IMR-90 (cell line): ENCODE measurements at places on chromosomes 3 and 15.

DNA sequence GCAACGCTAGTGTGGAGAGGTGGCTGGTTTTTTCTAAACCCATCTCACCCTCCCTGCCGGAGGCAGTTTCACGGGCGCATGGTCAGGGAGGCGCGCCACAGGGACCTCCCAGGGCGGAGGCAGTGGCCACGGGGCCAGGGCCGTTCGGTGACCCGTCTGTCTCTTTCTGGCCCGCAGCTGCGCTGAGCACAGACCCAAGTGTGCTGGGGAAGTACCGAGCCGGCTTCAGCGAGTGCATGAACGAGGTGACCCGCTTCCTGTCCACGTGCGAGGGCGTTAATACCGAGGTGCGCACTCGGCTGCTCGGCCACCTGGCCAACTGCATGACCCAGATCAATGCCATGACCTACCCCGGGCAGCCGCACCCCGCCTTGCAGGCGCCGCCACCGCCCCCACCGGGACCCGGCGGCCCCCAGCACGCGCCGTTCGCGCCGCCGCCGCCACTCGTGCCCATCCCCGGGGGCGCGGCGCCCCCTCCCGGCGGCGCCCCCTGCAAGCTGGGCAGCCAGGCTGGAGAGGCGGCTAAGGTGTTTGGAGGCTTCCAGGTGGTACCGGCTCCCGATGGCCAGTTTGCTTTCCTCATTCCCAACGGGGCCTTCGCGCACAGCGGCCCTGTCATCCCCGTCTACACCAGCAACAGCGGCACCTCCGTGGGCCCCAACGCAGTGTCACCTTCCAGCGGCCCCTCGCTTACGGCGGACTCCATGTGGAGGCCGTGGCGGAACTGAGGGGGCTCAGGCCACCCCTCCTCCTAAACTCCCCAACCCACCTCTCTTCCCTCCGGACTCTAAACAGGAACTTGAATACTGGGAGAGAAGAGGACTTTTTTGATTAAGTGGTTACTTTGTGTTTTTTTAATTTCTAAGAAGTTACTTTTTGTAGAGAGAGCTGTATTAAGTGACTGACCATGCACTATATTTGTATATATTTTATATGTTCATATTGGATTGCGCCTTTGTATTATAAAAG is 1.8 kb downstream of the HES1 start:
- DNase-seq = peak; percentile 68

DNA sequence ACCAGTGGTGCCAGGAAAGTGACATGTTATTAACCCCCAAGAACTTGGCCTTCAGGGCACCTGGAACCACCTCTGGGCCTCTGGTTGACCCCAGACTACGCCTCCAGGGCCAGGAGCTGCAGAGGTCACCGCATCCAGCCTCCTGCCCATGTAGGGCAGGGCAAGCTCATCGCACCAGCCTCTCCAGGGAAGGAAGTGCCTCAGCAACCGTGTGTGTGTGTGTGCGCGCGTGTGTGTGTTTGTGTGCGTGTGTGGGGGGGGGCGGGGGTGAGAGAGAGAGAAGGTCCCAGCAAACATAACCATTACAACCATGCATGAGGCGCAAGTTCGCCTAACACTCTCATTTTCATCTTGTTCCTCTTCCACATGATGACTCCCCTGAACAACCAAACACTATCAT is 31.8 kb downstream of the RAB6B start:
- no peak for DNase-seq

GRCh38 chr3:139127101-139127500 is 82.4 kb upstream of the PRR23C start:
- DNase-seq = peak; percentile 82

GRCh38 chr3:153142961-153143360 is 19.1 kb upstream of the RAP2B start:
- DNase-seq = peak; percentile 56

DNA sequence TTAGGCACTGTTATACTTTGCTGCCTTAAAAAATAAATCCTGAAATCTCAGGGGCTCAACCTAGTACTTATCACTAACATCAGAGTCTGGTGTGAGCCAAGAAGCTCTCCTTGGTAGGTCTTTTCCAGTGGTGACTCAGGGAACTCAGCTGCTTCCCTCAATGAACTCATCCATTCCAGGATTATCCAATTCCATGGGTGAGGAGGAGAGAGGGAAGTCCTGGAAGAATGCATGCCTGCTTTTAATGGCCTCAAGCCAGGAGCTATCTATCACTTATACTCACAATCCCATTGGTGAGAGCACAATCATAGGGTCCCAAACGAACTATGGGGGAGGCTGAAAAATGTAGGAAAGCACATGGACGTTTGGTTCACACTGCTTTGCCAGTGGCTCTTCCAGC is 113.6 kb downstream of the POLR2M start:
- DNase-seq = peak; percentile 5

DNA sequence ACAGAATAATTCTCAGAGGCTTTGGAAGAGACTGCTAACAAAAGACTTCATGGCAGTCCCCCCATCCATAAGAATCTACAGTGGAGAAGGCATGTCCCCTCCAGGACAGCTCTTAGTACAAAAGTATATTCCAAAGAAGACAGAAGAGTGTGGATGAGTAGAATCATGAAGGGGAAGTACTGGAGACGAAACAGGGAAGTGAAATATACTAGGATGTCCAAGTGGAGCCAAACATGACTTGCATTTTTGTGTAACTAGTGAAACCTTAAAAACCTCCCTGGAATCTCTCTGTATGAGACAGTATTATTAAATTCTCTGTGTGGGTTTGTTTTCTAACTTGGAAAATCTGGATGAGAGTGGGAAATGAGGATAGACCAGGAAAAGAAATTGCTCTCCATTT is 312.4 kb downstream of the RSL24D1 start:
- DNase-seq = no peak

GRCh38 chr3:46663591-46664135 is 29.8 kb downstream of the ALS2CL start:
- peak; percentile 46 for DNase-seq

GRCh38 chr3:124557433-124558232 is 172.6 kb upstream of the UMPS start:
- peak; percentile 71 for DNase-seq

DNA sequence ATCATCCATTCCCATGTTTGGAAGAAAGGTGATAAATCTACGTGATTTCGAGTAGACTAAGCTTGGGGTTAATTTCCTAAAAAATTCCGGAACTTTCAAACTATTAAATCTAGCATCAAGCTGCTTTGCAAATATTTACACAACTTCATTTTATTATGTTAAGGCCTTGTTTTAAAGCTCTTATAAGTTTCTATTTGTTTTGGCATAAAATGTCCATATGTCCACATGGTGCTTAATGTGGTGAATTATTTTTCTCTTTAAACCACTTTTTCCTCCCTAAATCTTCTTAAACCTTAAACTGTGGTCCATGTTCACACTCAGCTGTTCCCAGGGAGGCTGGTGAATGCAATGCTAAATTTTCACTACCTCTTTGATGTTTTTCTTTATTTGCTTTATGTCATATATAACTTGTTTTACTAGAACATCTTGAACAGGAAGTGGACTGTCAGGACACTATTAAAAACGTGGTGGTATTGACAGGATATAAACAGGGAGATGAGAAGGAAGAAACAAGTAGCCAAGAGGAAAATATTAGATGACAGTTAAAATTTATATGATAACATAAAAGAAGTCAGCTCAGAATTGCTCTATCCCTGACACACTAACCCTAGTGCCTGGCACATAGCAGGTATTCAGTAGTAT is 72.5 kb upstream of the AGTR1 start:
- DNase-seq = no peak

DNA sequence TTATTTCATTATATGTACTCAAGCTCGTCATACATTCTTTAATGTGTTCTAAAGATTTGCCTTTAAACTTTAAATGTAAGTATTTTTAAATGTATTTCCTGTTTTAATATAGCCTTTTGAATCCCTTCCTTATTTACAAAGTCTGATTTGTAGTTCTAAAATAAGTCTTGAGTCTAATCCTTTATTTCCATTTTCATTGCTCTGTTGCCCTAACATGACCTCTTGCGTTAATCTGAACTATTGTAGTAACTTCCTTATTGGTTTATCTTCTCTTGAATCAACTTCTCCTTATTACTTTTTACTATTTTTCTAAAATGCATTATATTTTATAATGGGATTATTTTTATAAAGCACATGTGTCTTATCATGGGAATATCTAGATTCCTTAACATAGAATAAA is 24.0 kb downstream of the KNL1 start:
- no peak for DNase-seq

- DNase-seq = no peak
These were observed 85.0 kb upstream of the DPH6 start for GRCh38 chr15:35630985-35631384.

GRCh38 chr3:115930168-115930567 is 306.9 kb downstream of the GAP43 start:
- no peak for DNase-seq

GRCh38 chr3:53257465-53257864 is 1.6 kb upstream of the TKT start:
- DNase-seq = no peak

DNA sequence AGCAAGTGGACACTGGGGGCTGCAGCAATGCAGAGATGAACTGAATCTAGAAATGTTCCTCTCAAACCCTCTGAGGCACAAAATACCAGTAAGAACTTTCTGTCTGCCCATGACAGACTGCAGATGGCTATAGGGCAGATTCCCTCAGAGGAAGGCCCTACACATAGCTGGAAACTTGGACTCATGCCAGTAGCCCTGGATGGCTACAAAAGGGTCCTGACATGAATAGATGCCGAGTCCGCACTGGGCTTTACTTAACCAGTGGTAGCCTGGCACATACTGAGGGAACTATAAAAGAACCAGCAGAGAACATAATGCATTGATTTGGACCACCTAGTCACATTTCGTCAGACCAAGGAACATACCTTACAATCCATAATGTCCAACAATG is 66.7 kb downstream of the C3orf80 start:
- no peak for DNase-seq

GRCh38 chr3:126110431-126111125 is 26.7 kb upstream of the SLC41A3 start:
- no peak for DNase-seq

DNA sequence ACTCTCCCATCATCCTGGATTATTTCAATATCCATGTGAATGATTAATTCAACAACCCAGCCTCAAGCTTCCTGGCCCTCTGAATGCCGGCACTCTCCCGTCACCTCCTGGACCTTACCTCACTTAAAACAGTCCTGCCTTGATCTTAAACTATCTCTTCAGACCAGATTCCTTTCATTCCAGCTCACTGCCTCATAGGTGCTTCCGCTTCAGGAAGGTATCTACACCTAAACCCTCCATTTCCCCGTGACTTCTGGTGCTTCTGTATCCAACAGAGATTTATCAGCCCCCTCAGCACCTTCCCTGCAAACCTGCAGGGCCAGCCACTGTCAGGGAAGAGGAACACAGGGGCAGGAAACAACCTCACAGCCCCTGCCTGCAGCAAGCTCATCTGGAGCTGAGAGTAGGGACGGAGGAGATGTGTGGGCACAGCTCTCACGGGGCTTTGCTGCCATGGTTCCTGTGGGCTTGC is 98.9 kb upstream of the TJP1 start:
- no peak for DNase-seq

DNA sequence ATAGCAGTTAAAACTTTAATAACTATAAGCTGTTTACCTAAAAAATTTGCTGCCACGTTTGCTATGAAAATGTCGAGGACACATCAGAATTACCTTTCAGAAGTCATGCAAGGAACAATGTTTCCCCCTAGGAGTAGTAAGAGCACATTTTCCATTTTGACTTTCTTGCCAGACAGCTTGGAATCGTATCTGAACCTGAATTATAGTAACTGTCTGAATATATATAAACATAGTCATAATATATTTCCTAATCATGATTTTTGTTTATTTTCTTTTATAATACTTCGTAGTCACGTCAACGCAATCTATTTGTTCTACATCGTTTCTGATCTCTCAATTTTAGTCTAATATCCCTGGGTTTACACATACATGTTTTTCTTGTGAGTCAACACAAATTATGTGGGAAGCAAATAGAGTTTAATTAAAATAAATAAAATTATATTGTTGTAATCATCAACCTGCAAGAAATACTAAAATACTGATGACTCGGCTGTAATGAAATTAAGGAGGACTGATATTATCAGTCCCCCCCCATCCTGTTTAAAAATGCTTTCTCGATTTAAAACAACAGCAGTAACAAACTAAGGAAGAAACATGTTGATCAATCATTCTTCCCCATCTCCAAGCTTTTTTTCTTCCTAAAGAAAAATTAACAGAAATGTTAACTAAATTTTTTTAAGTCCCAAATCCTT is 78.4 kb downstream of the MME start:
- DNase-seq = peak; percentile 7

DNA sequence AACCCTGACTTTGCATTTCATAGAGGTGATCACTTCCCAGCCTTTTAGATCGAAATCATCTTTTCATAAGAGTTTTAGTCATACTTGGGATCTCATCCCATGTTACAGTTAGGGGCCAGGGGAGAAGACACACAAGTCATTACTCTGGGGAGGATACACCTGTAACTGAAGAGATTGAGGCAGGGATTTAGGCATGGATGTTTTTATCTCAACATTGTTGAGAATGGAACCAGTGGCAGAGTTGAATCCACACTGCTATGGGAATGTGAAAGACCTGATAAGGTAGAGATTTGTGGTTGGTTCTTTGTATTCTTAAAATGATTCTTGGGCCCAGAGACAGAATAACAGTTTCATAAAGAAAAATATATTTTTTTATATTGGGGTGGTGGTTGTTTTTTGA is 16.2 kb upstream of the CLEC3B start:
- DNase-seq = no peak

DNA sequence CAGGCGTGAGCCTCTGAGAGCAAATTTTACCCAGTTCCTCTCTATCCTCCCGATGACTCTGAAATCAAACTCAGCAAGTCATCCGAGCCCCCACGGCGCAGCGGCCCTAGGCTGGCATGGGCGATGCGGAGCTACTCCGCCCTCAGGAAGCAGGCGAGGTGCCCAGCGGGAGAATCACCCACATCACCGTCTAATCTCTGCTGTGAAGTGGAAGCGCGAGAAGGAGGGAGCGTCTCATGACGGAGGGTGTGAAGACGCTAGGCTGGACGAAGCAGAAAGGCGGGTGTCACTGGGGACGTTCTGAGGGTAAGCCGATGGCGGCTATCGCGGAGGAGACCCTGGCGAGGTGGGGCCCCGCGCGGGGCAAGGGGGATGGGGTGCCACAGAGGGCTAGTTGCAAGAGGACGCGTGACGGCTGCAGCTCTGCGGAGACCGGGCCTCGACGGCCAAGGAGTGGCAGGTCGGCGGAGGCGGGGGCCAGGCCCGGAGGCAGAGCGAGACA is 9.1 kb upstream of the GNAI2 start:
- DNase-seq = no peak

GRCh38 chr3:135267487-135267886 is 472.4 kb downstream of the EPHB1 start:
- no peak for DNase-seq

DNA sequence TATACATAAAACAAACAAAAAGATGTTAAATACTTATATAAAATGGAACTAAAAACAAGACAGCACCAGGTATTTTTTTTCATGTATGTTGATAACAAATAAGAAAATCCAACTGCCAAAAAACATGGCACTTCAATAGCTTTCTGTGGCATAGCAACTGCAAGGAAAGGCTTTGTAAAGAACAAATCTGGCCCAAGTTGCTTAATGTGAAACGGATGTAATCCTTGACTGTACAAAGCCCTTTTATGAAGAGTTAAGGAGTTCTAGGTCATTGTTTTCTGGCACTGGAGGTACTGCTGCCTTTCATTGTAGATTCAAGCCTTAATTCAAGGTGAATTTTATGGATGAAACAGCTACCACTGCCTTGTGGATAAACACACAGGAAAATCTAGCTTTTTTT is 68.8 kb upstream of the SLC12A8 start:
- no peak for DNase-seq

GRCh38 chr3:179000144-179000543 is 71.5 kb downstream of the ZMAT3 start:
- DNase-seq = peak; percentile 37
